ENCODE measurements at places on chromosomes 13 and 19.

DNA sequence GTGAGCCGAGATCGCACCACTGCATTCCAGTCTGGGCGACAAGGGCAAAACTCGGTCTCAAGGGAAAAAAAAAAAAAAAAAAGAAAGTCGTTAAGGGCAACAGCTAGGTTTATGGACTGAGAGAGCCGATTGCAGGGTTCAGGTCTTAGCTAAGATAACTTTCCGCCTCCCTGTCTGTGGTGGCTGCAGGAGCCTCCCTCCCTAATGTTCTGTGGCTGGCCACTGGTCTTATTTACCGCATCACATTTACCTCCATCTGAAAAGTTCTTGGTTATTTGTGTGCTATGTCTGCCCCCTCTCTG, 722 bp upstream of the CRTC1 start:
- DNase-seq = no peak

DNA sequence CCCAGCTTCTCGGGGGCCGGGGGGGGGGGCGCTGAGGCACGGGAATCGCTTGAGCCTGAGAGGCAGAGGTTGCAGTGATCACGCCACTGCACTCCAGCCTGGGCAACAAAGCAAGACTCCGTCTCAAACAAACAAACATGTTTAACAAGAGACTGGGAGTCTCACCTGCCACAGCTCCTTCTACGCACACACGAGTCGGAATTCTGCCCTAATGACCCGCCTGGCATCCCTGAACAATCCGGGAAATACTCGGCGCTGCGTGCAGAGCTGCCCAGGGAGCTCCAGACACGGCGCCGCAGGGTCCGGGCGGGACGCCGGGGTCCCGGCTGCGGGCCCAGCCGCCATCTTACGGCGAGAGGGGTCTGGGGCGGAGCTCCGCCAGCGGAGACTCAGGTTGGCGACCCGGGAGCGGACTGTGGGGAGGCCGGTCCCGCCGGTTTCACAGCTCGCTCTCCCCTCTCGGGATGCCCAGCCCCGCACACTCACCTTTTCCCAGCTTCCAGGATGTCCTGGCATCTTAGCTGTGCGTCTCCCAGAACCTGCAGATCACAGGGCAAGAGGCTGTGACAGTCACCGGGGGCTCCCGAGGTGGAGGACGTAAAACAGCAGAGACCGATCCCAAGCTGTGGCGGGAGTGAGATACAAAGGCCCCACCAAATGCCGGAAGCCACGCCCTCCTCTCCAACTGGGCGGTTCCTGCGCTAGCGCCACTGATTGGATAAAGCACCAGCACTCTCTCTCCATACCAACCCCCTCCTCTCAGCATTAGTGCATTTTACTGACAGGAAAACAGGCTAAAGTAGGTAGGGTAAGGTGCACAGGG, 23.6 kb upstream of the ZNF724 start:
- peak; percentile 95 for DNase-seq

GRCh38 chr19:52370341-52370710, 603 bp downstream of the ZNF880 start:
- no peak for DNase-seq

- no peak for DNase-seq
These were observed 100.0 kb upstream of the PCDH9 start for GRCh38 chr13:67330149-67330548.

DNA sequence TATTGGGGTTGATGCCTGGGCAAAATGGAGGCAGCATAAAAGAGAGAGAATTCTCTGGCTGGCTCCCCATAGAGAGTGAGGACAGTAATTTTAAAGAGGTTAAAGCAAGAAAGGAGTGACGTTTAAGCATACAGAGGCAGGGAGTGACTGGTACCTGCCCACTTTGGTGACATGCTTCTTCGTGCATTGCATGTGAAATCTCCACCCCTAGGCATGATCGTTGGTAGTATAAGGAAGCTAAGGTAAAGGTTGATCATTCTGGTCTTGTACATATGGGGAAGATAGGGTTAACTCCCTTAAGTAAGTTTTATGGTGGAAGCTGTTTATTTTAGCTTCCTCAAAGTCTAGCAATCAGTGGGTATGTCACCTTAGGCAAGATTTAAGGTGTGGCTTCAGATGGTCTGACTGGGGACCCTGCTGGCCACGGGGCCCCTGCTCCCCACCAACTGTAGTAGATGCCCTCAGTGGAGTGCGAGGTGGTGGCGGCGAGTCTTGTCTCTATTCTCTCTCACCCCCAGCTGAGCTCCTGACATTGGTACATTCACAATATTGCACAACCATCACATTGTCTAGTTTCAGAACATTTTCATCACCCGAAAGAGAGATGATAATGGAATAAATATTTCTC, 797.5 kb upstream of the SPRY2 start:
- DNase-seq = peak; percentile 20

DNA sequence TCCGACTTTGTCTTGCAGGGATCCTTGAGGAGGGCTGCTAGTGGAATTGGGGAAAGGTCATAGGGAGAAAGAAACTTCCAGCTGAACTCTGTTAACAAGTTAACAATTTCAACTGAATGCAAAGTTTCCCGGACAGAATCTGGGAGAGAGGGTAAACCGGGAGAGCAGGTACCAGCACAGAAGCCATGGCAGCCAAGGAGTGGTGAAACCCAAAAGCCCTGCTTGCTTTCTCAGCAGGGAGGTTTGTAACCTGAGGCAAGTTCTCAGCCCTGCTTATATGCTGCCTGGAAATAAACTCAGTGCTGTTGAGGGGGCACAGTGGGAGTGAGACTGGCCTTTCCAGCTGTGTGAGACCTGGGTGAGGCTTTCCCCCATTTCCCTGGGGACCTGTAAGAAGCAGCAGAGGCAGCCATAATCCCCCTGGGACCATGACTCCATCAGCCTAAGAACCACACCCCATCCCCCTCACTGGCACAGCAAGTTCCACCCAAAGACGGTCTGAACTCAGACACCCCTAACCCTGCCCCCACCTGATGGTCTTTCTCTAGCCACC, 84.0 kb downstream of the SUCLA2 start:
- no peak for DNase-seq

DNA sequence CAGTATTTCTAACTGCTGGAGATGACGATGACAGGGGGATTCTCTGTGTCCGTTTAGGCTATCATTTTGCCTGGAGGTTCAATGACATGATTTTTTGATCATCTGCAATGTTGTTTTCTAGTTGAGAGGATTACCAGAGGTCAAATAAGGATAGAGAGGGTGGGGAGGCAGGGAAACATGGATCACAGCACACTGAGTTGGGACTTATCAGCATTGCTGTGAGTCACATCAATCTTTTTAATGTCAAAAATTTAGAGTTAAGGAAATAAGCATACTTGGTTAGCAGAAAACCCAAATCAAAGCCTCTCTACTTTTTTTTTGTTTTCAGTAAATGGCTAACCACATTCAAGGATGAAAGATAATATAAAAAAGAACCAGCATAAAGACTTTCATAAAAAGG, 43.0 kb upstream of the CSNK1A1L start:
- no peak for DNase-seq

DNA sequence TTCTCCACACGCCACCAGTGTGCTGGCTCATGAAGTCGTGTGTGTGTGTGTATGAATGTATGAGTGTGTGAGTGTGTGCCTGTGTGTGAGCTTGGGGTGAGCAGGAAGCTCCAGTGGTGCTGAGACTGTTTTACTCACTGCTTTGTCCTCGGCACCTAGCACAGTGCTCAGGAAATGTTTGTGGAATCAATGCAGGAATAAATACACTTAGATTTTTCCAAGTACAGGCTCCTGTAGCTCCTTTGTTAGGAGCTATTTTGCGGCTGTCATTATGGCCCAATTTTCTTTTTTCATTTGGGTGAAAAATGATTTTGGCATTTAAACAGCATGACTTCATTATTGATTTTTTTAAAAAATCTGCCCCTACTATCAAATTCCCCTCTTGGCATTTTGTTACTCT, 193.5 kb upstream of the KL start:
- no peak for DNase-seq

GRCh38 chr13:98672947-98673613, 79.4 kb downstream of the SLC15A1 start:
- DNase-seq = peak; percentile 83

DNA sequence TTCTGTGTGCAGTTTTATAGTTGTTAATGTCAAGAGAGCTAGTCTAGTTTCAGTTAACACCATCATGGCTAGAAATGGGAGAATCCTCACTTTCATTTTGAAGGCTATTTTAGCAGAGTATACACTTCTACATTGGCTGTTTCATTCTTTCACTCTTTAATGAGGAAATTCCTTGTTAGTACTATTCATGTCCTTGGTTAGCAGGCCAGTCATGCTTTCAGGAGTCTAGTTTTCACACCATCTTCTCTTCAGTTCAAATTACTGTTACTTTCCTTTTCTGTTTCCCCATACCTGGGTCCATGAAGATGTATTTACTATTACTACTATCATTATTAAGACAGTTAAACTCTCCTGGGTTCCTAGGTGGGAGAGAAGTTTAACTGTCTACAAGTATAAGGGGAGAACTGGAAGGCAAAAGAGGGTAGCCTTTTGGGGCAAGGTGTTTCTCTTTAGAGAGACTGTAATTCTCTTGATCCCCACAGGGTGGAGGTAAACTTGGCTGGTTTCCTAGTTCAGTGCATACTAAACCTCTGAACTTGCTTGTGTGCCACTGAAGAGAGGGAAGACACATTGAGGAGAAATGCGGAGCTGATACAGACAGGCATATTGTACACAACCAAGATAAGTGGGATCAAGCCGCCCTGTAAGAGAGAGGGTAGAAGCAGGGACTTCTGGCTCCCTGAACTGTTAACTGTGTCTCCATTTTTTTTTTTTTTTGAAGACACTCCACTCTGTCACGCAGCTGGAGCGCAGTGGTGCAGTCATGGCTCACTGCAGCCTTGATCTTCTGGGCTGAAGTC, 41.3 kb upstream of the IGFL4 start:
- peak; percentile 77 for DNase-seq

Measured in hepatocyte (in vitro differentiated cells).